Vagina (tissue), 2 donors: ENCODE measurements at places on chromosomes 4 and X.

DNA sequence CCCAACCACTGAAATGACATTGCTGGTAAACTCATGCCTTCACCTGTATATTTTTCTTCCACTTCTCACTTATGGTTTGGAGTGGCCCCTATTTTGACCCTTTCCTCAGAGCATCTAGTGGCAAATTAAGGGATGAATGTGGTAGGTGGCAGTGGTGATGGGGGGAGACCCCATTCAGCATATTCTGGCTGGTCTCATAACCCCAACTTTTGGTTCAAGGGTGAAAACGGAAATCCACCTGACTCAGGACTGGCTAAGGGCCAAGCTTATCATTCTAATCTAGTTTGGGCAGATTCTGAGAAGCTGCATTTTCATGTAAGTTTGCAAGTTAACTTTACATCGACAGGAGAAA lies 47.0 kb upstream of the NSUN7 start:
- DNase-seq = no peak

DNA sequence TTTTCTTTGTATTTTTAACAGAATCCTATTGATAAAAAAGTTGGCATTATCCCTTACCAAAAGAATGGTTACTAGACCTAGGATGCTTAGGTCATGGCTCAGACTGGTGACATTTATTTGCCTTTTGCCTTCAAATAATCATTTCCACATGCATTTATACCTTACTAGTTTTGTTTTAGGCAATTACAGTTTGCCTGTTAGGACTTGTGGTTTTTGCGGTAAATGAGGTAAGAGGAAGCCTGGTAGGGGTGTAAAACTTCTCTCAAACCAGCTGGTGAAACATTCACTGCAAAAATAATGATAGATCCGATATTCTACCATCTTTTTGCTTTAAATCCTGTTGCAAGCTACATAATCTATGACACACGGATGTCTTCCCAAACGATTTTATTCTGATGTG lies 12.1 kb downstream of the LAMP2 start:
- no peak for DNase-seq

- DNase-seq = no peak
These were observed 62.7 kb upstream of the GPC4 start for GRCh38 chrX:133477986-133478385.

DNA sequence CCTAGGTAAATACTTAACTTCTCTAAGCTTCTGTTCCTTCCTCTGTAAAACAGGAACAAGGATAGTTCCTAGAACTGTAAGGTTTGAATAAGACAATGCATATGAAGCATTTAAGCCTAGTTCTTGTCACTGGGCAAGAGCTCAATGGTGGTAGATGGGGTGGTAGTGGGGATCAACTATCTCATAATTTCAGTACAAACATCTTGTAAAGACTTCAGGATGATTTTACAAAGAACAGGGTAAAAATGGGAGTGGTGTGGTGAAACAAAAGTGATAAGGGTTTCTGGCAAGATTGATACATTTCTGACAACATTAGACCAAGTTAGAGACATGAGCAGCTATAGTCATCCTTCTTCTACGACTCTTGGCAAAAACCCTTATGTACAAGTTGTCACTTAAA lies 137.8 kb downstream of the SCFD2 start:
- no peak for DNase-seq

DNA sequence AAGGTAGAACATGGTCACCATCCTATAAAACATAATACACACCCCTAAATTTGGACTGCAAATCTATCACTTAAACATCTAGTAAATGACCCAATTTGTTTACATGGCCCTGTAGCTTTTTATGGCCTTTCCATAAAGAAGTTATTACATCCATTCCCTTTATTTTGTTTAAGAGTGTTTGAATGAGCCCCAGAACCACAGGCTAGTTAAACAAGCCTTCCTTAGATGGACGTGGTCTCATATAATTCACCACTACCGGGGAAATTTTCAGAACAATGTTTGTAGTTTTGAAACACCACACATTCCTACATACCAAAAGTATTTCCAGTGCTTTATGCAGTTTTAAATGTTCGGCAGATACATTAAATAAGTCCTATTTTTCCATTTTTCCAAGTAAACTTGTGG lies 12.3 kb downstream of the PDGFC start:
- no peak for DNase-seq

GRCh38 chr4:184416913-184417734 lies 57.2 kb downstream of the IRF2 start:
- DNase-seq = no peak

DNA sequence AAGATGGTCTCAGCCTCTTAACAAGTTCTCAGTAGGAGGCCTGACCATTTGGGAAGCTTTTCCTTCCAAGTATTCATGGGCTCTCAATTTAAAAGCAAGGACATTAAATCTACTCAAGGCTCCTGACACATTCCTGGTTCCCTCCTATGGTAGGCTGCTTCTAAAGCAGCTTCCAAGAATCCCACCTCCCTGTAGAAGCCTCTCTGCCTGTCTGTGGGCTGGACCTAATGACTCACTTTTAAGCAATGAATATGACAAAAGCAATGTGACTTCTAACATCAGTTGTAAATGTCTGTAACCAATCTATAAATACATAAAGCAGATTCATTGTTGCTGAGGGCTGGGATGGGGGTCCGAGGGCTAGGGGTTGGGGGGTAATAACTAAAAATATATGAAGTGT lies 99.5 kb upstream of the FAM9B start:
- no peak for DNase-seq

DNA sequence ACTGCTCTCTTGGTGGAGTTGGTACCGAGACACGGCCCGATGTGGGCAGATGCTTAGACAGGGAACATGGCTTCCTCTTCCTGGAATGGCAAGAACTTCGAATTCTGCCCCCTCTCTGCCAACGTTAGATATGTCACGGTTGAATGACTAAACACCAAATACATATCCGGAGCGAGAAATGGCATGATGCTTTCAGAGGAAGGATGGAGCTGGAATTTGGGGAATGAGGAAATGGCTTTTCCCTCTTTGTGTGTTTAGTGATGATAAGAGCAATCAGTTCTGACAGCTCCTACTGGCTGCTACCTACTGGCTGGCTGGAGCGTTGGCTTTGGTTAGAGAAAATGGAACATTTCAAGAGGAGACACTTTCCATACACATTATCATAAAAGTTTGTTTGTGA lies 140.0 kb downstream of the DHRSX start:
- no peak for DNase-seq

GRCh38 chr4:3873408-3874027 lies 107.3 kb downstream of the ADRA2C start:
- DNase-seq = no peak

DNA sequence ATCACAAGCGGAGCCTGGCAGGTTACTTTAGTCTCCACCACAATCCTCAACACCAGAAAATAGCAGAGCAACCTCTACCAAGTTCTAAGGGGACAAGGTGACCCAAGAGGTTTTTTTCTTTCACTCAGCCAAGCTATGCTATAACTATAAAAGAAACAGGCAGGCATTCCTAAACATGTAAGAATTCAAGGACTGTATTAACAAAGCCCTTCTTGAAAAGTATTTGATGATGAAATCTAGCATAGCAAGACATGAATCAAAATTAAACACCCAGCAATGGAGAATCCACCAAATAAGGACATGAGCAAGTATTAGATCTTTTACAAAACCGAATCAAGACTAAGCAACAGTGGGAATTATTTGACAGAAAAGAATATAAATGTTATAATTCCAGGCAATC lies 25.7 kb upstream of the C1QTNF7 start:
- no peak for DNase-seq

- DNase-seq = no peak
These were observed 40.1 kb upstream of the SPOCK3 start for GRCh38 chr4:167274351-167274750.

DNA sequence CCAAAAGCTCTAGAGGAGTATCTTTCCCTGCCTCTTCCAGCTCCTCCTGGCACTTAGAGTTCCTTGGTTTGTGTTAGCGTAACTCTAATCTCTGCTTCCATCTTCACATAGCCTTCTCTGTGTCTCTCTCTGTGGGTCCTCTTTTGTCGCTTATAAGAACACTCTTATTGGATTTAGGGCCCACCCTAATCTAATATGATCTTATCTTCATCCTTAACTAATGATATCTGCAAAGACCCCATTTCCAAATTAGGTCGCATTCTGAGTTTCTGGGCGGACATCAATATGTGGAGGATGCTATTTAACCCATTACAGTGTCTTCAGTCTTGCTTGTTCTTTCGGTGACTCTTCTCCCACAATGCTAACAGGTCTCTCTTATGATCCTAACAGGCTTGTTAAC lies 72.3 kb downstream of the CC2D2A start:
- no peak for DNase-seq
